ENCODE measurements at places on chromosomes 3 and 15. TPM values are rescaled to one million over a fixed set of nuclear protein-coding genes. Genes with fewer than 3 reads are reported as not detected.

Gene PRR23C
- total RNA-seq = not detected

Gene ANKUB1
- not detected for total RNA-seq

Gene PDE8A
- 37.5 TPM for total RNA-seq

Gene CRABP1
- total RNA-seq = not detected

Gene NR2E3
- total RNA-seq = 0.19 TPM

Gene TMED3
- 40.5 TPM for total RNA-seq

Gene CFAP100
- not detected for total RNA-seq

DNA sequence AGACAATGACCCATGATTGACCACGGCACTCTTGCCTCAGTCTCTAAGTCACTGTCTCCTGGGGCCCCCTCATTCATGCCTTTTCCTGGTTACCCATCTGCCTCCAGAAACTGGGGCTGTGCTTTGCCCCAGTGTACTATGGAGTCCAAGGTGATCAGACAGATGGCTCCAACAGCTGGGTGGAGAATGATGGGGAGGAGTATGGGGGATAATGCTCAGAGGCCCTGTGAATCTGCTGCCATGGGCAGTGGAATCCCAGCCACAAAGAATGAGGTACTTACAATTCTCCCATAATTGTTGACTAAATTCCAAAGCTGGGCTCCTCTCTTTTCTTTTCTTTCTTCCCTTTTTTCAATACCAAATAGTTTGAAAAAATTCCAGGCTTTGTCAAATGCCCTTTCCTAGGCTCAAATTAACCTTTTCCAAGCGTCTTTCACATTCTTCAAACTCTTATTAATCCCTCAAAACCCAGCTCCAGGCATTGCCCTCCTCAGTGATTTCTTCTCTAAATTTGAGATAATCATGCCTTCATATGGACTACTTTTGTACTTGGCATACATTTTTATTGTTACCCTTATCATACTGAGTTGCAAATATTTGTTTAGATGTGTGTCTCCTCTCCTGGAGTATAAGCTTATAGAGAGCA, 148.5 kb upstream of the ICE2 start:
- H3K36me3 ChIP-seq = no peaks in the 10 kb centered on the region
- H3K4me1 ChIP-seq = no peaks in the 10 kb centered on the region

GRCh38 chr3:13343601-13344000, 76.5 kb downstream of the NUP210 start:
- H3K36me3 ChIP-seq = peaks cover 14% of the 10 kb centered on the region
- no peak for DNase-seq
- H3K4me1 ChIP-seq = no peaks in the 10 kb centered on the region
- H3K4me3 ChIP-seq = no peak overlapping the region

- no peaks in the 10 kb centered on the region for H3K4me1 ChIP-seq
- H3K4me3 ChIP-seq = no peak overlapping the region
- no peaks in the 10 kb centered on the region for H3K36me3 ChIP-seq
- H3K27me3 ChIP-seq = no peaks in the 10 kb centered on the region
Observed at GRCh38 chr3:54433846-54434245, 311.5 kb downstream of the CACNA2D3 start.

DNA sequence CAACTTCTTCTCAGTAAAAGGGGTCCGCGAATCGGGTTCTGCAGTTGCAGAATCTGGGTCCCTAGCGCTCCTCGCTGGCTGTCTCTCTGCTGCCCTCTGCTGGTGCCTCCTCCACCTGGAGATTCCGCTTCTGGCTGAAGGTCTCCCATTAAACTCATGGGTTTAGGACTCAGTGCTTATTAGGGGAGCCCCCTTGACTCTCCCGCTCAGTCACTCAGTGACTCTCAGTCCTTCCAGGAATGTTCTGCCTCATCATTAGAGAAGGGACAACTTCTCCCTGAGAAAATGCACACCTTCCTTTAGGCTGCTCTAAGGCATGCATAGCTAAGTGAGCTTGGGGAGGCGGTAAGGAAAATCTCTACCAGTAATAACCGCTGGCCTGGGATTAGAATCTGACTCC, 7.1 kb downstream of the CPN2 start:
- H3K27me3 ChIP-seq = no peaks in the 10 kb centered on the region
- H3K4me1 ChIP-seq = no peaks in the 10 kb centered on the region
- H3K4me3 ChIP-seq = no peak overlapping the region
- H3K27ac ChIP-seq = no peak overlapping the region

DNA sequence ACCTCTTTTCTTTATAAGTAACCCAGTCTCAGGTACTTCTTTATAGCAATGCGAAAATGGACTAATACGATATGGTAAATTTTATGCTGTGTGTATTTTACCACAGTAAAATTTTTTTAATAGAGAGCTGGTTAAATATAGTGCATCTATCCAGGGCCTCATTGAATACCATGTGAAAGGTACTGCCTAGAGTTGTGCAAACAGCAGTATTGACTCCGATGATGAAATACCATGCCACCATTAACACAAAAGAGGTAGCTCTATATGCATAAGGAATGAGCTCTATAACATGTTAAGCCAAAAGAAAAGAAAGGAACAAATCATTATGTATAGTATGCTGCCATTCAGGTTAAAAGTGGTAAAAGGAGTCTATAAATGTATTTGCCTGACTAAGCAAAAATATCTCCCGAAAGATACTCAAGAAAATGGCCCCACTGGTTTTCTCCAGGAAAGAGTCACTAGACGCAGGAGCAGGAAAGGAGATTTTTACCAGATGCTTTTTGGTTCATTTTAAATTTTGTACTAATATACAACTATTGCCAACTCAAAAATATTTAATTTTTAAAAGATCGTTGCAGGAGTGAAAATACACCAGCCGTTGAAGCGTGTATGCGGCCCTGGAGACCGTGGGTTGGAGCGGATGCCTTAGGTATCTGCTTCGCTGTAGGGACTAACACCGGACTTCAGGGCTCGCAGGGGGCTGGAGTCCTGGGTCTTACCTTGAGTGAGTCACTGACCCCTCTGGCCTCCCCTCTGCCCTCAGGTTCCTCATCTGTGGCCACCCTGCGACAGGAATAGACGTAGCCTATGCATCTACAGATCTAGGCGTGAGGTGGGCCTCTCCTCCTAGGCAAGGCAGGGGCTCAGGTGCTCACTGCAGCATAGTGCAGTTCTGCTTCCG, 120.1 kb downstream of the CHSY1 start:
- H3K4me3 ChIP-seq = no peak overlapping the region
- H3K36me3 ChIP-seq = no peaks in the 10 kb centered on the region
- H3K27ac ChIP-seq = no peak overlapping the region
- no peak for DNase-seq
- no peaks in the 10 kb centered on the region for H3K4me1 ChIP-seq

DNA sequence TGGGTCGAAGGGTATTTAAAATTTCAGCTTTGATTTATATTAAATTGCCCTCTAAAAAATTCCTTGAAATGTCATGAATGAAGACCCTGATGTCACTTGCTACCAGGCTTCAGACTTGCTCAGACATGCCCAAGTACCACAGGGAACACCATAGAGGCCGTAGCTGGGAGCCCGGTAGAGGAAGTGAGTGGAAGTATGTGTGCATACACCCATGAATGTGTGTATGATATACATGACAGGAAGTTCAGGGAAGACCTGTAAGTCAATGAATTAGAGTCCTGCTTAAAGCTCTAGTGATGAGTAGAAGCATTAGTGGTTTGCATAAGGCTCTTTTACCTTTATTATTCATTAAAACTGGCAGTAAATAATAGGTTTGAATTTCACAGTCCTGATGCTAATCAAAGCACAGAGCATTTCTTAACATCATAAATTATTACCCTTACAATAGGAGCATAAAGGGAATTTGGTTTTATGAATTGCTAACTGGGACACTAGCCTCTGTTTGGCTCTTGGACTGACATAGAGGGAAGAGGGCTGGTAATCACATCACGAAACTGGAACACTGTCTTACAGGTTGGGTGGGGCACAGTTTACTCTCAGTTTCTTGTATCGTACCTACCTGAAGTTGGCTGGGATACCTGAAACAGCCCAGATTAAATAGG, 144.4 kb downstream of the CHST2 start:
- no peak overlapping the region for H3K27ac ChIP-seq
- no peak for DNase-seq
- no peaks in the 10 kb centered on the region for H3K27me3 ChIP-seq
- no peaks in the 10 kb centered on the region for H3K4me1 ChIP-seq
- H3K4me3 ChIP-seq = no peak overlapping the region
- no peaks in the 10 kb centered on the region for H3K36me3 ChIP-seq

- DNase-seq = no peak
- no peak overlapping the region for H3K27ac ChIP-seq
- H3K36me3 ChIP-seq = no peaks in the 10 kb centered on the region
Observed at GRCh38 chr15:63023351-63023945, 19.1 kb upstream of the TPM1 start.

DNA sequence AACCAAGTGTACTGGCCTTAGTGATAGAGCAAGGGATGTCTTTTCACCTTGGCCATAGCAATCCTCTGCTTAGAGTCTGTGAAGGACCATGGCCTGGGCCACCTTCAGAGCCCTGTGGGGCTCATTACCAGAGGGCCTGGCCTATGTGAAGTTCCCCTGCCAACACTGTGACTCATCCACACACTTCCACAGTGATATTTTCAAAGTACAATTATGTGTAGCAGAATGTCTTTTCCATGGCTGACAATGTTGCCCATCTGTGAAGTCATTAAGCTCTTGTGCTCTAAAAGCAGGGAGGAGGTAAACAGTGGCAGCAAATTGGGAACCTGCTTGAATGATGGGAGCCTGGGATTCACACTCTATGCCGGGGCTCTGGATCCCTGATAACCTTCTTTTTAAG, 12.2 kb upstream of the CACNA1D start:
- H3K27ac ChIP-seq = no peak overlapping the region
- H3K4me1 ChIP-seq = peaks cover 15% of the 10 kb centered on the region
- no peak for DNase-seq
- no peaks in the 10 kb centered on the region for H3K36me3 ChIP-seq

DNA sequence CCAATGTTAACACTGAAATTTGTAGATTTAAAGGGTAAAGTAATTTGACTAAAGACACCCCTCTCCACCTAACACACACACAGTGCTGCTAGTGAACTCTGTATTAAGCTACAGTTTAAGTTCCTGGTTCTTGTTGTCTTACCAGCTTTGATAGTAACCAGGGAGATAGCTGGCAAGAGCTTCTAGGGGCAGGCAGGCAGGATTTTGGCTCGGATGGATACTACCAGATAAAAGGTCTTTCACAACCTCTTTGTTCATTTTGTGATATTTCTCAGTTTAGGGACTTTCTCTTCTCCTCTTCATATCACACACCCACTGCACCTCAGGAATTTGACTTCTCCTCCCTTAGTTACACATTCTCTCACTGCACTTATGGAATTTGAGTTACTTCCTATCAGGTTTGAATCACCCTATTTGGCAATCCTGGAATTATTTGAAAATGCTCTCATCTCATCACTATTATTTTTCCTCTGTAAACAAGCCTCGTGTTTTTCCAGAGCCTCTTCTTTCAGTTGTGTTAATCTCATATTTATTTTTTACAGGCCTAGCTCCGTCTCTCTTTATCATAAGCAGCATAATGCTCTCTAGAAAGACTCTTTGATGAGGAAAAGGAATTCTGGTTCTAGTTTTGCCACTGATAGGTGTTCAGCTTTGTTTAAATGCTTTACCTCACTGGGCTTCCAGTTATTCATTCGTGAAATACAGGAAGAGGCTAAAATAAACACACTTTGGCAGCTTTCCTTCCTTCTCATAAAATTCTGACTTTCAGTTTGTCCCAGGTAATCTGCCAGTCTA, 23.0 kb upstream of the CLDN1 start:
- no peak overlapping the region for H3K27ac ChIP-seq
- DNase-seq = peak; percentile 74

GRCh38 chr15:76994971-76995945, at the start of gene PSTPIP1:
TSS of gene PSTPIP1 (plus strand) at chr15:76995126. CDS start at chr15:76995574, 448 bp downstream.
- H3K4me1 ChIP-seq = no peaks in the 10 kb centered on the region
- peak within 1 kb of the TSS; percentile 41 for H3K27ac ChIP-seq
- H3K36me3 ChIP-seq = no peaks in the 10 kb centered on the region
- no peaks in the 10 kb centered on the region for H3K27me3 ChIP-seq

DNA sequence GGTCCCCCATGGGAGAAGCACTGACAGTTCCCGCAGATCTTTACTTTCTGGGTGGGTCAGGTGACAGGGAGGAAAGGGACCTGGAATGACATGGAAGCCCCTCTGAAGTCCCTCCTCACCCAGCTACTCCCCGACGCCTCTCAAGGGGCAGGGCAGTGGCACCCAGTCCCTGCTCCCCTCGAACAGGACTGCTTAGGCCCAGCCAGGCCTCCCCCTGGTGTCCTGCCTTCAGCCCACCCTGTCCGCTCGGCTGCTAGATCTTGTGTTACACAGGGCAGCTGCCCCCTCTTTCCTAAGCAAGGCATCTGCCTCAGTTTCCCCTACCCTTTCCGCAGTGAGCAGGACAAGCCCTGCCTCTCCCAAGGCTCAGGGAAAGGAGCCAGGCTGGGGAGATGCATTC, 226.5 kb downstream of the XXYLT1 start:
- H3K4me3 ChIP-seq = no peak overlapping the region
- H3K4me1 ChIP-seq = no peaks in the 10 kb centered on the region
- no peaks in the 10 kb centered on the region for H3K27me3 ChIP-seq
- no peak for DNase-seq

GRCh38 chr15:101066501-101067408, 147.6 kb downstream of the LRRK1 start:
- no peak overlapping the region for H3K27ac ChIP-seq
- H3K27me3 ChIP-seq = no peaks in the 10 kb centered on the region
- no peaks in the 10 kb centered on the region for H3K36me3 ChIP-seq
- no peaks in the 10 kb centered on the region for H3K4me1 ChIP-seq
- no peak for DNase-seq

DNA sequence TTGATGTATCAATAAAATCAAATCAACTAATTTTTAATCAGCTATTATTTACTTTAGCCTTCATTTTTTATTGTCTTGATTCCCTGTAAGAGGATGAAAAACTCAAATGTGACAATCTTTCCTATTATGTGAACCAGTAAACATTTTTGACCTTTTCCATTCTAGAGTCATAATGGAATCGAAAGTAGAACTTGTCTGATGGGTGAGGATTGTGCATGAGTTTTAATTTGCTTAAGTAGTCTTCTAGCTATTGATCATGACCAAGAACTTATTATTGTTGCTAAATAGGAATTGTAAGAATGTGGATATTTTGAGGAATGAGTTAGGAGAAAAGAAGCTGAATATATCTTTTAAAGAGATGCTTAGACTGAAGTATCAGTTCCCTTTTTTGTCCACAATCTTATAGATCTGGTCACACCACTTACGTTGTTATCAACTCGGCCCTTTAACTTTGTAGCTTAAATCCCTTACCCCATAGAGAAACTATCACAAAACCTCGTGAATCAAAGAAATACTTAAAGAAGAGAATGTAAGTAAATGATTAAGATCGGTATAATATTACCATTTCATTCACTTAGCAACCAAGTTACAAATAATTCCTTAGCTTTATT, 147.3 kb downstream of the TP63 start:
- no peak for DNase-seq
- H3K4me1 ChIP-seq = no peaks in the 10 kb centered on the region
- no peak overlapping the region for H3K4me3 ChIP-seq

DNA sequence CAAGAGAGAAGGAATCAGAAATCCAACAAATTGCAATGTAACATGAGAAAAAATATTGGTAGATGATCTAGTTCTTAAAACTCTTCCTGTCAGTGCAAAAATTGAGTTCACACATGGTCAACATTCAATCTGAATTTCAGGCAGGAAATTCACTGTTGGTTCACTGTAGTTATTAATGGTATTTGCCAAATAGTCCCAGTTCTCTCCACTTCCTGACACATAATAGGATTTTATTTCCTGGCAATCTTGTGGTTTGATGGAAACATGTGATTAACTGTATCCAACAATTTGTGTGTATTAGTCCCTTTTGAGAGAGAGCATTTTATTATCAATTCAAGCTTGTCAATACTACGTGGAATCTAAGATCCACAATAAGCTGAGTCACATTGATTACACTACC, 1103.1 kb downstream of the ROBO2 start:
- H3K36me3 ChIP-seq = no peaks in the 10 kb centered on the region
- H3K27ac ChIP-seq = no peak overlapping the region
- H3K4me3 ChIP-seq = no peak overlapping the region
- H3K4me1 ChIP-seq = no peaks in the 10 kb centered on the region
- no peaks in the 10 kb centered on the region for H3K27me3 ChIP-seq
- no peak for DNase-seq
